ENCODE measurements at places on chromosomes 2 and 18. TPM values are rescaled to one million over a fixed set of nuclear protein-coding genes. Genes with fewer than 3 reads are reported as not detected.

The PDE11A gene
- total RNA-seq = 2.2 TPM

The CCDC85A gene
- 24.5 TPM for total RNA-seq

The MYL1 gene
- not detected for total RNA-seq

The IL1F10 gene
- total RNA-seq = not detected

DNA sequence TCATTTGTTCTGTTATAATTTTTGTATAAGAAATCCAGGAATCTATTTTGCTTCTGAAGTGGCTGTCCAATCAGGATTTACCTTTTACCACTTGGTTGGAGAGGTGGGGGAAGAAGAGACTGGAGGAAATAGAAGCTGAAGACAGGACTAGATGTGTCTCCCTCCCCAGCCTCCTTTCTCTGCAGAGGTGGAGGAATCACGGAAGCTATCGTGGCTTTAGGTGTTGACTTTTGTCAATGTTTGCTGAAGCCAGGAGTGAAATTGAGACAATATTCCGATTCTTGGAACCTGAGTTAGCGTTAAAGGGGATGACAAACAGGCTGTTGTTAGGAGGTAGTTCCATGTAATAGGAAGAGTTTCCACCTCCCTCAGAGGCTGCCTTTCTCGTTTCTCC is 43.5 kb downstream of the PDCL3 start:
- DNase-seq = no peak

GRCh38 chr2:105437708-105438103 is 38.9 kb upstream of the FHL2 start:
- no peak for DNase-seq

Data from thyroid gland (tissue), 4 donors.